ENCODE measurements at places on chromosomes 12 and 14.

DNA sequence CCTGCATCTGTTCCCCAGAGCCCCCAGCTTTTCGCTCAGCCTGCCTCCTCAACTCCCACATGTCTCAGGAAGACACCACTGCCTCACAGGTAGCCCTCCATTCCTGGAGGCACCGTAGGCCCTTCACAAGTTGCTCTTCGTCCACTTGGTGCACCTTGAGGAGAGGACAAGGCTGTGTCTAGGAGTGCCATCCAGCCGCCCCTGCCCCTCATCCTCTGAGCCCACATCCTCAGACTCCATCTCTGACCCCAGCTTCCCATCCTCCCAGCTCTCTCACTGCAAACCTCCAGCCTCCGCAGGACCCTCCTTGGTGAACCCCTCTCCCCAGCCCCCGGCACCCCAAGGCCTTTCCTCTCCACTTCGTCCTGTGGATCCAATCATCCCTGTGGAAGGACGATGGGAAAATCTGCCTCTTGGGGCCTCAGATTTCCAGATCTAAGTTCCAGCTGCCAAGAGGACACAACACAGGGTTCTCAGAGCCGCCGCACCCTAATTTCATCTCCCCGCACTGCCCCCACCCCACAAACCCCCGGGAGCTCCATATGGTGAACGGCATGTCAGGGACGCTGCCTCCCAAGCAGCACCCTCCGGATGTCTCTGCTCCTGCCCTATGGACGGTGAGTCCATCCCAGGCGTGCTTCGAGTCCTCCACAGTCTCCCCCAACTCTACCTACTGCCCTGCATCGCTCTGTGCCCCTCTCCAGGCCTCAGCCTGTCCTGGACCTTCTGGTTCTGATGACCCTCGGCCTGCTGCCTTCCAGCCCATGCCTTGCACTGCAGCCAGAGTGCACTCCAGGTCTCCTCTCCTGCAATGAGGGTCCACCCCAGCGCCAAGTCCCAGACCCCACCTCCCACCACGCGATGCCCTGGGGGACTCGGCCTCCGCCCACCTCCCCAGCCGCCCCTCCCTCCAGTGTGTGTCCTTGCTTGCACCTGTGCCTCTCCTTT lies 314.1 kb upstream of the DIO3 start:
- DNase-seq, result no peak

DNA sequence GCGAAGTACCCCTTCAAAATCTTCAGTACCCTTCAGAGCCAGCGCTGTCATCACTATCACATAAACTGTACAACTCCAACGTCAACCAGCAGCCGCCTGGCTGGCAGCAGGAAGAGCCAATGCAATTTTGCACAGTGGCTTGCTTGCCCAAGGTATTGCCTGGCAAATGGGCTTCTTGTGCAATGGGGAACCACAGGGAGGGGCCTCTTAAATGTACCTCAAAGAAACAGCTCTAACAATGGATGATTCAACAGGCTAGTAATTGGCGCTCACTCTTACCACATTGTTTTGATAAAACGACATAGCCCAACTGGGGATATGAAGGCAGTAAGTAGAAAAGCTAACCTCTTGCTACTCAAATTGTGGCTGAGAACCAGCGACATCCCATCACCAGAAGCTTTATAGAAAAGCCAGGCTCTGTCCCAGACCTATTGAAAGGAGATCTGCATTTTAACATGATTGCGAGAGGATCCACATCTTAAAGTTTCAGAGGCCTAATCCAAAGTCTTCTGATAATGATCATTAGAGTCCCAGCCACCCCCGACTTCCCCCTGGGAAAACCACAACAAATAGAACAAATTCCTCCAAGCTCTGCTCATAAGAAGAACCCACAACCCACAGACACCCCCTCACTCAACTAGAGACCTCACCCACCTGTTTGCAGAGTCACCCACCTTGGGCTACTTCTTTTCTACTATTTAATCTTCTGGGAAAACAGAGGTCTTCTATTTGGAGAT lies 125.3 kb upstream of the HIF1A start:
- peak; percentile 92 for DNase-seq

GRCh38 chr14:100236881-100237280 lies 2.1 kb upstream of the YY1 start:
- no peak for DNase-seq

GRCh38 chr12:108996320-108996719 lies 24.5 kb downstream of the SVOP start:
- DNase-seq, result no peak

DNA sequence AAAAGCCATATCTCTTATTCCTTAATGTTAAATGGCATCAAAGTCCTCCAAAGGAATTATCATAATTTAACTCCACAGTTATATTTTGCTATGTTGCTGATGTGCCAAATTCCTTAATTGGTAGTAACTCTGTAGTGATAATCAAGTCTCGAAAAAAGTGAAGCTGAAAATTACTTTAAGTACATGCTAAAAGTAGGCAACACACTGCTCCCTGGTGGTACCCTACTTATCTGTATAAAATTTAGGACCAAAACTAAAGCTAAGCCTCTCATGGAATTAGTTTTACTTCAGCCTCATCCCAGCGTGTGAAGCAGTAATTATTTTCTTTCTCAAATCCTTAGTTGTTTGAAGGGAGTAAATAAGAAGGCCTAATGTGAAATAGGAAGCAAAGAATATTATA lies 132.8 kb downstream of the TTLL5 start:
- no peak for DNase-seq

DNA sequence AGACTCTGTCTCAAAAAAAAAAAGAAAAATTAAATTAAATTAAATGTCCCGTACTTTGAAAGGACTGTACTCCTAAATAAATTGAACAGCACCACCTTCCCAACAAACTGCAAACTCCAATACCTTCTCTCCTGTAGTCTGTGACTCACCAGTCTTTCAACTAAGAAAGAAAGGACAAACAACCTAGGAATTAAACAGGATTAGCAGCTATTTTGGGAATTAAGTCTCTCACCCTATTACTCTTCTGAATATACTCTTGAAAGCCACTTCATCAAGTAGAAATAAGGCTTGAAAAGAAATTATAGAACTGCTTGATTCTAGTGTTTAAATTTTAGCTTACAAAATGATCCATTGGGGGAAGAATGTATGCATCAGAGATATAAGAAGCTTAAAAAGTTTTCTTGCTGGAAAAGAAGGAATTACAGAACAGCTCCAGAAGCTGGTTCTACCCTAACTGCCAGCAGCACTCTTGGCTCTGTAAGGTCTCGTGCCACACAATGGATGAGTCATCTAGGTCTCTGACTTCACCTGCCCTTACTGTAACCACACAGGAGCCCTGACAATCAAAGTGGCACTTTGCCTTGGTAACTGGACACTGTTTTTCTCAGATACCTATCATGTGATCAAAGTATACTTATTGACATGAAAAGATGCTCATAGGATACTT lies 57.0 kb upstream of the CERS5 start:
- DNase-seq, result no peak

DNA sequence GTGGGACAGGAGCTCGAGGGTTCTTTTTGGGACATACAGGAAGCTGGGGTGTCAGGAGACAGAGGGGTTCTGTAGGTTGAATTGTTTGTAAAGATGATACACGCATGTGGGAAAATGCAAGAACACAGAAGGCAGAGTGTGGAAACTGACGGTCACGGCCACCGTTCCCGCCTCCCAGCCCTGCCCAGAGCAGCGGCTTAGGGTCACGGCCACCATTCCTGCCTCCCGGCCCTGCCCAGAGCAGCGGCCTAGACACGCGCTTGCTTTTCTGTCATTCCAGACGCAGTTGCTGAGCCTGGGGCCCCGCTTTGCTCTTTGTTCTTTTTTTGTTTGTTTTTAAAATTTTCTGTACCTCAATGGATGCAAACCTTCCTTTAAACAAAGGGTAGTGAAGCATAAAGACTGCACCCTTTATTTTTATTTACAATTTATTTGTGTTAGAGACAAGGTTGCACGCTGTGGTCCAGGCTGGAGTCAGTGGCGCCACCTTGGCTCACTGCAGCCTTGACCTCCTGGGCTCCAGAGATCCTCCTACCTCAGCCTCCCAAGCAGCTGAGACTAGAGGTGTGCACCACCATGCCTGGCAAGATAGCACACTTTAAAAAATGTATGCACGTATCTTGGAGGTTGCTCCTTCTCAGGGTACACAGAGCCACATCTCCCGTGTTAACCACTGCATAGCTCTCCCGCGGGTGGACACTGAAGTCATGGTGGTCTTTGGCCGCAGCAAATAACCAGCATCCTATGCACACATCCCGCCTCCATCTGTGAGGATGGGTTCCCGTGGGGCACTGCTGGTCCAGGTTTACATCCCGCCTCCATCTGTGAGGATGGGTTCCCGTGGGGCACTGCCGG lies 142.3 kb downstream of the ADGRD1 start:
- DNase-seq, result no peak

DNA sequence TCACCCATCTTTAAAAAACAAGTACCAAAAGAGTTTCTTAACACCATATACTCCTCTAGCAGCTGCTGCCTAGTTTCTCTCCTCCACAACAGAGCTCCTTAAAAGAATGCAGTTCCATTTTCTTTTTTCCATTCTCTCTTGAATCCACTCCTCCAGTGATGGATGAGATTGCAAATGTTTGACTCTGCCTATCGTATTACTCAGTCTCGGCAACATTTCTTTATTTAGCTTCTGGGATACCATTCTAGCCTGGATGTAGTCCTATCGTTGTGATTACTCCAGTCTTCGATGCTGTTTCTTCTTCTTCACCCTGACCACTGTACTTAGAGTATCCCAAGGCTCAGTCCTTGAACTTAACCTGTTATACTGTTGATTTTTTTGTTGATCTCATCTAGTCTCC lies 30.8 kb downstream of the CAND1 start:
- DNase-seq, result no peak

DNA sequence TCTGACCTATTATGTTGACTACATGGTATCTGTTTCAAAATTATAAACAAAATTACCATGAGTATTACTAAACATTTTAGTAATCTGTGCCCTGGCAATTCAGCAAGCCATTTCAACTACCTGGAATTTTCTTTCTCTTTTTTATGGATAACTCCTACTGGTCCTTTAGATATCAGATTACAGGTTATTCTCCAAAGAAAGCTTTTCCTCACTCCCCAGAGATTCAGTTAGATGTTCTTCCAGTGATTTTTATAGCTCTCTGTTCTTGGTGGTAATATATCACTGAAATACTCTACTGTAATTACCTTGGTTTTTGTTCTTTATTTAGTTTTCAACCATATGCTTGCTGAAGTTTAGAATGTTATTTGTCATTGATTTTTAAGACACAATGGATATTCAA lies 930.2 kb upstream of the FOXG1 start:
- DNase-seq, result no peak

GRCh38 chr14:26414926-26415325 lies 182.9 kb downstream of the NOVA1 start:
- DNase-seq, result no peak

- DNase-seq, result no peak
Measured at GRCh38 chr14:34781242-34781641, 66.8 kb upstream of the CFL2 start.

GRCh38 chr12:111748867-111749266 lies 17.9 kb upstream of the ALDH2 start:
- DNase-seq, result no peak

GRCh38 chr14:105419195-105420091 lies at the start of gene MTA1:
MTA1 (plus strand) TSS chr14:105419827; CDS start chr14:105420036, 209 bp downstream.
- no peak for DNase-seq

DNA sequence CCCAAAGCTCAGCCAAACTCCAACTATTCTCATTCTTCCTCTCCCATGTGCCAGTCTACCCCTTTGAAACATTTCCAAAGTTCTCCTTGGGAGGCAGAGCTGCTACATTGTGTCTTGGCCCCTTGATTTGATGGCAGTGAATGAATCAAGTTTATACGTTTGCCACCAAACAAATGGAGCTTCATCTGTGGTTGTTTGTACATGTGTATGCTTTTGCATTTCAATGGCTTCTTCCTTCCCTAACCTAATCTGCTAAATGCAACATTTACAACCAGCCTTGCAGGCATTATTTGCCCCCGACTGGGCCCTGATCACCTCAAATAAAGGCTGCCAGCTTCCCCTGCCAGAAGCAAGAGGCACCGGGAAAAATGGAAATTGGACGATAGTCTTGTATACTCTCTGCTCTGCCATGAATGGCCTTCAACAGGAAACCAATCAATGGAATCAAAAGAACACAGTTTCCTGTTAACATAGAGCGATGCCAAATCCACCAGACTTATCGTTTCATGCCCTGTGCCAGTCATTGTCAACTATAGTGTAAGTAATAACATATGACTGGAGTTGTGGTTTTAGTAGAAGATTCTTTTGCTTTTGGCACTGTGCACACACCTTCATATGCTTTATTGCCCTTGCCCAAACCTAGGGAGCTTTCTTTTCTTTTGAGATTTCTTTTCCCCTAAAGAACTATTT lies 97.8 kb downstream of the TMEM30B start:
- no peak for DNase-seq

- DNase-seq, result no peak
Measured at GRCh38 chr14:50362764-50363713, 33.6 kb downstream of the CDKL1 start.

DNA sequence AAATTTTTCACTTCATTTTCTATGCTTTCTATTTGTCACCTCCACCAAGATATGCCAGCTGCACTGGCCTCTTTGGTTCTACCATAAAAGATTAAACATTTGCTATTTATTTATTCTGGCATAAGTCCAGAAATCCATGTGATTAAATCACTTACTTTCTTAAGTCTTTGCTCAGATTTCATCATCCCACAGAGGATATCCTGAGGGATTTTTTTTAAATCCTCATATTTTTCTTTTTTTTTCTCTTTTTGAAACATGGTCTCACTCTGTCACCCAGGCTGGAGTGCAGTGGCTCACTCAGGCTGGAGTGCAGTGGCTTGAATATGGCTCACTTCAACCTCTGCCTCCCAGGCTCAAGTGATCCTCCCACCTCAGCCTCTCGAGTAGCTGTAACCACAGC lies 645.4 kb upstream of the ATXN7L3B start:
- DNase-seq, result no peak

- DNase-seq, result no peak
Measured at GRCh38 chr12:82057770-82058169, 298.6 kb upstream of the PPFIA2 start.

DNA sequence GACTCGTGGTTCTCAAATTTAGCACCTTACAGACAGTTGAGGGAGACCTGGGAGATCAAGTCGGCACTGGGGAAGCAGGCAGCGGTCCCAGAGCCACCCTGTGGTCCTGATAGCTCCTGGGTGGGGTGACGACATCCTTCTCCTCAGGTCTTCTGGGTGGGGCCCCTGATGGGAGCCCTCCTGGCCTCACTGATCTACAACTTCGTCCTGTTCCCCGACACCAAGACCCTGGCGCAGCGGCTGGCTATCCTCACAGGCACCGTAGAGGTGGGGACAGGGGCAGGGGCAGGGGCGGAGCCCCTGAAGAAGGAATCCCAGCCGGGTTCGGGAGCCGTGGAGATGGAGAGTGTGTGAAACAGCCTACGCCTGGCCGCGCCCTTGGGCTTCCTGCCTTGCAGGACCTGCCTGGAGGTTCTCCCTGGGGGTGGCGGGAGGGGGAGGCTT lies 2.6 kb downstream of the AQP6 start:
- DNase-seq, result no peak

DNA sequence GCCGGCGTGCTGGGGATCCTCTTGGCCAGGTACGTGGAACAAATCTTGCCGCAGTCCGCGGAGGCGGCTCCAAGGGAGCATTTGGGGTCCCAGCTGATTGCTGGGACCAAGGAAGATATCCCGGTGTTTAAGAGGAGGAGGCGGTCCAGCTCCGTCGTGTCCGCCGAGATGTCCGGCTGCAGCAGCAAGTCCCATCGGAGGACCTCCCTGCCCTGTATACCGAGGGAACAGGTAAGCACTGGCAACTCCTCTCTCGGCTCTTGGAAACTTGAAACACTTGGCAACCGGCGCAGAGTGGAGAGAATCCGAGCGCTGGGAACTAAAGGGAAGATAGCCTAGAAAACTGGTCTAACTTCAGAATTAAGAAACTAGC lies 1.7 kb downstream of the PDE3A start:
- DNase-seq, result no peak

GRCh38 chr12:85280984-85281630 lies 1.1 kb downstream of the ALX1 start:
- no peak for DNase-seq

Measured in SIG-M5 (cell line).